Thymus (tissue), 14 donors: ENCODE measurements at places on chromosomes 12 and 14. TPM values are rescaled to one million over a fixed set of nuclear protein-coding genes. Genes with fewer than 3 reads are reported as not detected.

GRCh38 chr12:106144847-106145246 is 6.1 kb upstream of the NUAK1 start:
- DNase-seq, result no peak

DNA sequence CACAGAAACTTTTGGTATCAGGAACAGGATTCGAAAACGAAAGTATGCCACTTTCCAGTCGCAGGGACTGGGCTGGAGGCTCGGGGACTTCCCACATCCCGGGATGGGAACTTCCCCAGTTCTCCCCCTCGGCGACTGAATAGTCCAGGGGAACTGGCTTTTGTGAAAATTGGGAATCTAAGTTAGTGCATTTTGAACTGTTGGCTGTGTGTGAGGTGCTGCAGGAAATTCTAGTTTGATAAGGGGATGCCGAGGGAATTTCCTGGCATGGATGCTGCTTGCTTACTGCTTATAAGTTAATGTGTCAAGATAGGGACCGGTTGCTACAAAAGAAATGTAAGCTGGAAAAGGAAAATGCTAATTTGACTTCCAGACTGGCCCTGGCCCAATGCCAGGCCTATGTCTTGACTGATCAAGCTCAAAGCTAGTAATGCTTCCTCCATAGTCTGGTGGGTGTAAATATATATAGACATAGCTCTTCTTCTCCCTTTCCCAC is 73.4 kb upstream of the EIF5 start:
- no peak for DNase-seq

Gene PLXNC1
- 11.0 TPM for total RNA-seq

Gene SSTR1
- total RNA-seq, result 0.09 TPM

DNA sequence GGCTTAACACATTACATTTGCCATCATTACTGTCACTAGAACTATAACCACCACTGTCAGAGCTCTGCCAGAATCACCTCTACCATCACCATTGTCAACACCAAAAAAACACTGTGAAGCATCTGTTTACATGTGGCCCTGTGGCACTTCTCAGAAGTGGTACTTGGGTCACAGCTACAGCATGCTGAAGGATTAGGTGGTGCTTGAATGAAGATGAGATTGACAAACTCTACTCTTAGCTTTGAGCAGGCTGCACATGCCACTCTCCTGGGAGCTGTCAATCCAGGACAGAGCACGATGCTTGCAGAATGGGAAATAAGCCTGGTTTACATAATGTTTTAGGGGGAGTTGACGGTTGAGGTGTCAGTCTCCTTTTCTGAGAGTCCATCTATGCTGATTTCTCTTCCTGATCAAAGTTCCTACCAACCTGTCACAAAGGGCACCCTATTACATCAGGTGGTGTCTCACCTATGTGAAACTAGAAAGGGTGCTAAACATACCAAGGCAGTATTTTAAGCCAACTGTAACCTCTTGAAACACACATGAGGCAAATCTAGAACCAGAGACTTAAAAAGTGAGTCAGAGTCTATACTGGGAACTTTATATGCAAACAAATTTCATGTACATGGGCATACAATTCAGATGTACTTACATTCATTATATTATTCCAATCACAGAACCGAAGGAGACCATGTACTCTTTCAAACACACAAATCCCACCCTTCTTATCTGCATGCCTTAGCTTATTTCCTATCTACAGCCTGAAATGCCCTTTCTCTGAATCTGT is 258.7 kb downstream of the EMP1 start:
- no peak for DNase-seq

GRCh38 chr14:30295980-30296379 is 263.0 kb upstream of the G2E3 start:
- no peak for DNase-seq

Gene CCDC77
- 17.9 TPM for total RNA-seq

DNA sequence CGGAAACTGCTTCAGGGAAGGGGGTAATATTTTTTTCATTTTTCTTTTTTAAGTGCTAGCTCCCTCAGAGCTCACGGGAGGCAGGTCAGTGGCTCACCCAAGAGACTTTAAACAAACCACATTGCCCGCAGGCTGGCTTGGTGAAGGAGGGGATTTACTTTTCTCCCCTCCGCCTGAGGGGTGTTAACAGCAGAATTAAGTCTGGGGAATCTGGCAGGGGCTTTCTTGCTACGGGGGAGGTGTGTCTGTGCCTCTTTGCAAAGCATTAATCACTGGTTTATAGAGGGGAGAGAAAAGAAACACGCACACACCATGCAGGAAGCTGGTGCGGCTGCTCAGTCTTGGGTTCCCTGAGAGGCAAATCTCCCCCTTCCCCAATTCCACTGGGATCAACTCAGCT is 26.2 kb upstream of the TBX3 start:
- no peak for DNase-seq

Gene ZNF891
- total RNA-seq, result 1.0 TPM

GRCh38 chr12:43143278-43143677 is 408.7 kb downstream of the ADAMTS20 start:
- no peak for DNase-seq

GRCh38 chr12:82765971-82766705 is 79.4 kb downstream of the TMTC2 start:
- no peak for DNase-seq

GRCh38 chr12:96710127-96710745 is 196.8 kb upstream of the NEDD1 start:
- DNase-seq, result no peak

DNA sequence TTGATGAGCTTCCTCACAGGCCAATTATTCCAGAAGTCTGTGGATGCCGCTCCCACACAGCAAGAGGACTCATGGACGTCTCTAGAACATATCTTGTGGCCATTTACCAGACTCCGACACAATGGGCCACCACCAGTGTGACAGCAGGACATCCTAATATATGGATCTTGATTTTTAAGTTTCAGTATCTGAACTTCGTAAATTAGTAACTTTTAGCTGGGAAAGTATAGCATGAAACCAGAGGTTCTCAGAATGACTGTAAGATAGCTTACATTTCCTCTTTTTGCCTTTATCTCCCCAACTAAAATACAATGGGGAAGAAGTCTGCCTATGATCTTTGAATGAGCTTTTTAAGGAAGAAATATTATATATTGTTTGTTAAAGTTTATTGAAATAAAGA is 87.0 kb downstream of the DNAI7 start:
- DNase-seq, result no peak

- no peak for DNase-seq
Measured at GRCh38 chr14:101395779-101396178, 165.5 kb upstream of the DIO3 start.

Gene SYCP3
- total RNA-seq, result 0.76 TPM

- no peak for DNase-seq
Measured at GRCh38 chr12:14261861-14262260, 103.6 kb upstream of the ATF7IP start.

Gene HOXC10
- not detected for total RNA-seq

- DNase-seq, result no peak
Measured at GRCh38 chr12:89782807-89783206, 74.2 kb upstream of the ATP2B1 start.

Gene BCL11B
- 55.5 TPM for total RNA-seq

Gene CPNE6
- total RNA-seq, result 0.05 TPM

Gene NUAK1
- total RNA-seq, result 2.1 TPM

GRCh38 chr14:95505030-95505589 is 11.3 kb downstream of the SYNE3 start:
- DNase-seq, result no peak

DNA sequence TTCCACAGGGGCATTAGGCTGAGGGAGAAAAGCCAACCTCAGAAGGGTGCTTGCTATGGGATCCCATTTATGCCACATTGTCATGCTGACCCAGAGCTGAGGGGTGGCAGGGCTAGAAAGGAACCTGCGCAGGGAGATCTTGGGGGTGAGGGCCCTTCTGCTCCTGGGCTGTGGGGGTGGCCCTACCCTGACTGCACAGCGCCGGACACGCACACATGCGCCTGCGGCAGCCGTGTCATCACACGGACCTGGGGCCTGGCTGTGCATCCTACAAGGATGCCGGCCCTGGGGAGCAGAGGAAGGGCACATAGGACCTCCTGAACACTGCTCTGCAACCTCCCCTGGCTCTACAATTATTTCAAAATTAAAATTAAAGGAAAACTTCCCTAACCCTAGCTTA is 6.9 kb downstream of the CDCA4 start:
- DNase-seq, result no peak

- DNase-seq, result no peak
Measured at GRCh38 chr14:95998656-95999055, 40.5 kb upstream of the C14orf132 start.

Gene MANSC1
- total RNA-seq, result 1.0 TPM

DNA sequence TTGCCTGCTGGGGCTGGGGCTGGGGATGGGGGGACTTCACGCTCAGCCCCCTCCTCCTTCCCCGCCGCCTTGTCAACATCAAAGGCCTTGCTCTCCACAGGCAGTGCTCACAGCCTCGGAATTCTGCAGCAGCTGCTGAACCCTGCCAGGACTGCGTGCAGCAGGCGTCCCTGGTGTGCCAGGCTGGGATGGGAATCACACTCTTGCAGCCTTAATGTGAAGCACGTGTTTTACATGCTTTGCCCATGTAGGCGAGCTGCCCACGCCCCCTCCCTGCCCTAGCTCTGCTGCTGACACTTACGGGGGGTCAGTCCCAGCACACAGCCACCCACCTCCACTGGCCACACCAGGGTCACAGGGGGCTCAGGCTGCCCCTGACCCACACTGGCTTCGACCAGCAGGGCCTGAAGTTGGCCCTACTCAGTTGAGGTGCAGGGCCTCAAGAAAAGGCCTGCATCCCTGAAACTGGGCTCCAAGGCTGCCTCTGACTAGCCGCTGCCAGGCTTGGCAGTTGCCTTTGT is 276.2 kb upstream of the RTL1 start:
- no peak for DNase-seq

GRCh38 chr12:27573972-27574371 is 50.0 kb downstream of the PPFIBP1 start:
- DNase-seq, result no peak

Gene SPATA7
- 7.2 TPM for total RNA-seq

DNA sequence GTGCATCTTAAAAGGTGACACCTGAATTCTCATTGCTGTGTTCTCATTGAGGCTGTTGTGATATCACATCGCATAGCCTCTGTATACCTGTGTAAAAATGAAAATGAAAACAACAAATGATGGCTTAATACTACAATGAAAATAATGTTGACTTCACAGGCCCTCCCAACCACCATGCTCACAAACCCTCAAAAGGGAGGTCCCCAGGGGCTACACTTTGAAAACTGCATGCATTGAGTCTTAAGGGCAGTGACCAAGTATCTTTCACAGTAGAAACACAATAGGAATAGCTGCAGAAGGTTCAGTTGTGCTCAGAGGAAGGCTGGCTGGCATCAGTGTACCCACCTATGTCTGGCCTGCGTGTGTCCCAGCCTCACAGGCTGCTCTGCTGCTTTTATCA is 27.6 kb upstream of the KCNK13 start:
- no peak for DNase-seq

- no peak for DNase-seq
Measured at GRCh38 chr12:23098517-23098916, 473.5 kb downstream of the ETNK1 start.

DNA sequence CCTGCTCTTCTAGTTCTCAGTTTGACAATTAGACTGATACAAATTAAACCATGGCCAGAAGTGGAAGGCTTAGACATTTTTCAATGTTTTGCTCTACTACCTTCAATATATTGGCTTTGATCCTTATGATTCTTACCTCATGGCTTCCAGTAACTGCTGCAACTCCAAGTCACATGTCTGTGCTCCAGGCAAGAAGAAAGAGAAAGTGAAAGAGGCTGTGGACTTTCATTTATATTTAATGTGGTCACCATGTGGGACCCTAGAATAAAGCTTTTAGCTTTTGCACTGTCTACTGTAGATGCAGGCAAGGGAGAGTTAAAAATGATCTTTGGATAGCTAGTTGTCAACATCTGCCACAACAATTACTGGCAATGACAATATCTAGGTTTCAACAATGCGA is 214.3 kb upstream of the PDE3A start:
- DNase-seq, result no peak

DNA sequence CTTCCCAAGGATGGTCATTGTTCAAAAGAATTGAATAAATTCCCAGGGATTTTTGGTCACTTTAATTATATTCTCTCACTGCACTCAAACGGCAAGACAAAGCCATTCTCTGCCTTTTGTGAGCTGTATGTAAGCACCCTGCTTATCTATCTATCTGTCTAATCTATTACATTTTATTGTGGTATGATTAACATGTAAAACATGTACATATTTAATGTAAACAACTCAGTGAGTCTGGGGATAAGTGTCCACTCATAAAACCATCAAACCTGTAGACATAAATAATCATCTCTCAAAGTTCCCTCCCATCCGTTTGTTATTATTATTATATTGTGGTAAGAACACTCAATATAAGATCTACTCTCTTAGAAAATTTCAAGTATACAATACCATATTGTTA is 167.1 kb downstream of the CAND1 start:
- no peak for DNase-seq

Gene SYNDIG1L
- under 0.01 TPM for total RNA-seq
